ENCODE measurements at places on chromosomes 2 and 18. TPM values are rescaled to one million over a fixed set of nuclear protein-coding genes. Genes with fewer than 3 reads are reported as not detected.

The WDR75 gene
- total RNA-seq: 29.3 TPM

The SFT2D3 gene
- 8.2 TPM for total RNA-seq

The RND3 gene
- total RNA-seq: 269 TPM

The AAMP gene
- total RNA-seq: 127 TPM

The ERFE gene
- total RNA-seq: 2.4 TPM

The UGT1A1 gene
- not detected for total RNA-seq

The CD302 gene
- 4.2 TPM for total RNA-seq

The FABP1 gene
- total RNA-seq: not detected

The MTCL1 gene
- 53.5 TPM for total RNA-seq
